BJ (cell line): ENCODE measurements at places on chromosomes 11 and 22.

GRCh38 chr11:72599325-72600117, 74.7 kb downstream of the PDE2A start:
- DNase-seq, result no peak

- no peak for DNase-seq
Measured at GRCh38 chr22:40331706-40332105, 14.6 kb upstream of the ADSL start.

DNA sequence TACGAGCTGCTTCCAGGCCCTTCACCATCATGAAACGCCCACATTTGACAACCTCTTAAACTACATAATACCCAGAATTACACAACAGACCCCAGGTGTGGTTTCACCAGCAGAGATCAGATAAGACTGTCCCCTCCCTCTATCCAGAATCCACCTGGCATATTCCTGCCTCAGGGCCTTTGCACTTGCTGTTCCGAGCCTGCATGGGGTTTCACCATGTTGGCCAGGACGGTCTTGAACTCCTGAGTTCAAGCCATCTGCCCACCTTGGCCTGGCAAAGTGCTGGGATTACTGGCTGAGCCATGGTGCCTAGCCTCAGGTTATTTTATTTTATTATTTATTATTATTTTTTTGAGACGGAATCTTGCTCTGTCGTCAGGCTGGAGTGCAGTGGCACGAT, 73.4 kb downstream of the FBXO7 start:
- DNase-seq, result no peak

- no peak for DNase-seq
Measured at GRCh38 chr11:79419120-79419519, 21.7 kb downstream of the TENM4 start.

DNA sequence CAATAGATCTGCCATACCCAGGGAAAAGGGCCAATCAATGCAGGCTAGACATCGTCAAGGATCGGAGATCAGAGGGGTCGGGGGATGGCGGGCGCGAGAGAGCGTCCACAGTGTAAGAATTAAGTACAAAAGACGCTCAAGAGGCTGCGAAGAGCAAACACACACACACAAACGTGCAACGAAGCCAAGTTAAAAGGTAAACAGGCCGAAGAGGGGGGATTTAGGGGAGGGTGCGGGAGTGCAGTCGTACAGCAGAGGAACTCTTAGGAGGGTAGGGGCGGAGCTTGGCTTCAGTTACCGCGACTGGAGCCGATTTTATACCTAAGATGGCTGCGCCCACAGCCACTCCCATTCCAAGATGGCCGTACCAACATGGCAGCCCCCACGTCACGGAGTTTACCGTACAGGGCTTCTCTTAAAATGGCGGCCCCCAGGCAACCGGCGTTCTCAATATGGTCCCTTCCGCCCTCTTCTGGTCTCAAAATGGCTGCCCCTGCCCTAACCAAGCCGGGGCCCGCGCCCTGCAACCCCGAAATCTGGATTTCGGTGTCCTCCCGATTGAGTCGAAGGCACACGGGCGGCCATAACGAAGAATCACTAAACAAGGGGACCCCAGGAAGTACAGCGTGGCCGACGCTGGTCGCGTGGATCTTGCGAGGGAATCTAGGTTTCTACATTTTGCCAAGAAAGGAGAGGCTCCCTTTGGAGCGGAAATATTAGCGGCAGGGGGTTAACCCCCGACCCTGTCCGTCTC, 1.9 kb downstream of the GNG3 start:
- peak; percentile 84 for DNase-seq

DNA sequence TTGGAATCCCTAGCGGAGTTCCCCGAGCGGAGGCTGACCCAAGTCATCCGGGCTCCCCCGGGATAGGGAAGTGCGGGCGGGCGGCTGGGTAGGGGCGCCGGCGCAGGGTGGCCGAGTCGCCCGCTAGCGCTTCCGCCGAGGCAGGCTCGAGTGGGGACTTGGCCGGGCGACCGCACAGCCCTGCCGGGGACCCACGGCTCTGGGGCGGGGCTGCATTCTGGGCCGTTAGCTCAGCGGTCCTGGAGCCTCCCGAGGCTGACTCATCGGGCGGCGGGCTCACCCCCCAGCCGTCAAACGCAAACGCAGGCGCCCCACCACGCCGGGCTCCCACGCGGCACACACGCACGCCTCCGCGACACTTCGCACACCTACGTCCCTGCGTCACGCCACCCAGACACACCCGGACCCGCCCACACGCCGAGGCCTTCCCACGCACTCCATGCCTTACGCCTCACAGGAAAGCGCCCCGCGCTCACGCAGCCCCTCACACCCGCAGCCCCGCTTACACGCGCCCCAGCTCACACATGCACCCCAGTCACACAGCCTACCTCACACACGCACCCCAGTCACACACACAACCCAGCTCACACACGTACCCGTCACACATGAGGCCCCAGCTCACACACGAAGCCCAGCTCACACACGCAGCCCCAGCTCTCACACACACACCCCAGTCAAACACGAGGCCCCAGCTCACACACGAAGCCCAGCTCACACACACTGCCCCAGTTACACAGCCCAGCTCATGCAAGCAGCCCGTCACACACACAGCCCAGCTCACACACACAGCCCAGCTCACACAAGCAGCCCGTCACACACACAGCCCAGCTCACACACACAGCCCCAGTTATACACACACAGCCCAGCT, 1.2 kb downstream of the PHLDB1 start:
- no peak for DNase-seq

DNA sequence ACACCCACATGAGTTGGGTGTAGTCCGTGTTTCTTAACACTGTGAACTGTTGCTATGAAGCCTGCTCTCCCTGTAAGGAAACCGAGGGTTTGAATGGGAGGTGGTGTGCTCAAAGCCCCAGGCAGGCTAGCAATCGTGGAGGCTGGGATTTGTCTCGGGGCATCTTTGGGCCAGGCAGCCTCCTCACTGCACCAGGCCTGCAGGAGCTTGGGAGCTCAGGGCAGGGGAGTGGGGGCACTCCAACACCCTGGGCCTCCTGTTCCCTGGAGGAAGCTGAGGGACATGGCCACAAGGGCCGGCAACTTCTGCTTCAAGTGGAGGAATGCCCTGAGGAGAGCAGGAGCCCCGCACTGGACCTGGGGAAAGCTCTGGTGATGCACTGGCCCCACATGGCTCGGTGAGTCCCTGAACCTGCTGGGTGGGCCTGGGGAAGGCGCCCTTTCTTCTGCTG, 164.7 kb upstream of the B3GAT1 start:
- DNase-seq, result no peak

DNA sequence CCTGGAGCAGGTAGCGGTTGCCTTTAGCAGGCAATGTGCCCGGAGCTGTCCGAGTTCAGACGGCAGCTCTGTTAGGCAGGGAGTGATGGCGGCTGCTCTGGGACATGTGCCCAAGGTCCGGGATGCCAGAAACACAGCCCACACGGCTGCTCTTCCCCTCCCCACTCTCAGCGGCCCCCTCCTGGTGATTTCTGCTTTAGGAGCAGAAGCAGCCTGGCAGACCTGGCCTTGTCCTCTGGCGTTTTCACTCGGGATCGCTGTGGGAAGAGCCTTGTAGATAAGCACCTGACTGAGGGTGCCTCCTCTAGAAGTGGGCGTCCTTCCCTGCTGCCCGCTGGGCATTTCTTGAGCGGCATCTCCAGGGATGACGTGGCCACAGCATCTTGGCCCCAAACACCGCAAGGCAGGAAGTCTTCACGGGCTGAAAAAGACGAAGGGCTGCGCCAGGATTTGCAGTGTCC, 392.2 kb downstream of the TBC1D22A start:
- no peak for DNase-seq

DNA sequence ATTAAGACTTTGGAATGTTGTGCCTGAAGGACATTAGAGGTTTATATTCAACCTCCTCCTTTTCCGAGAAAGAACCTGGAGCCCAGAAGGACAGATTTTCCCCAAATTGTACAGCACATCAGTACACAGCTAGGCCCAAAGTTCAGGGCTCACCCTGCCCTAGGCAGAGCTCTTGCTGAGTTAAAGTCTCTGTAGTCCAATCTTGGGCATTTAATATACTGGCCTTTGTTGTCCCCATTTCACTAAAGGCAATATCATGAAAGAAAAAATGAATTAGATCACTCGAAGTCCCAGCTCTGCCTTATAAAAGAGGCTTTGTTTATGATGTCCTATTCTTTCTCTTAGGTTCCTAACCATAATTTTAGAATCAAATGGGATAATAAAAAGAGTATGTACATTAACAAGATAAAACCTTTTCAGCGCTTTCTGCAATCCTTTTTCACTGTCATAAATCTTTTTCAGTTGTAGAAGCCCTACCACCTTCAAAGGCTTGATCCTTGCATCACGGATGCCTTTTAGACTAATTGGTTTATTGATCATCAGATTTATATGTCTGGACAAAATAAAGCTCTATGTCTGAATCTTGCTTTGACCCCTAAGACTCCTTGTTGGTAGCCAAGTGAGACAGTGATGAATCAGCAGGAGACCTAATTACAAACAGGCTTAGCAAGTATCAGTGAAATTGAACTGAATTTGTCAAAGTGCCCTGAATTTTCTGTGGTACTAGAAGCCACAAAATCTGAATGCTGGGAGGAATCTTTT, 39.8 kb downstream of the RELT start:
- peak; percentile 47 for DNase-seq

DNA sequence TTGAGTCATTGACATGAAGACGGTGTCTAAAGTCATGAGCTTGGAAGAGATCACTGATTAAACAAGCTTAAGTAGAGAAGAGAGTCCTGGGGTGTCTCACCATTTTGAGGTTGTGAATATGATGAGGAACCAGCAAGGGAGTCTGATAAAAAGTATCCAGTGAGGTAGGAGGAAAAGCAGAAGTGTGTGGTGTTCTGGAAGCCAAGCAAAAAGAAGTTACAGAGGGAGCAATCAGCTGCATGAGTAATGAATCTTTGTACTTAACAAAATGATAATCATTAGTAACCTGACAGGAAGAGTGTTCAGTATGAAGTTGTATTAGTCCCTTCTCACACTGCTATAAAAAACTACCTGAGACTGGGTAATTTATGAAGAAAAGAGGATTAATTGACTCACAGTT, 131.3 kb downstream of the C11orf87 start:
- no peak for DNase-seq

DNA sequence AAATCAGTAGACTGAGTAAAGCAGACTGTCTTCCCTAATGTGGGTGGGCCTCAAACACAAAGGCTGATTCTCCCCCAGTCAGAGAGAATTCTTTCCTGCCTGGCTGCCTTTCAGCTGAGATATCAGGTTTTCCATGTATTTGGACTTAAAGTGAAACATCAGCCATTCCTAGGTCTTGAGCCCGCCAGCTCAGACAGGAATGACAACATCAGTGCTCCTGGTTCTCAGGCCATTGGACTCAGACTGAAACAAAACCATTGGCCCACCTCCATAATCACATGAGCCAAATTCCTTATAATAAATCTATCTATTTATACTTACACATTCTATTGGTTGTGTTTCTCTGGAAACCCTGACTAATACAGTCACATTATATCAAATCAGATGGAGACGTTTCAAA, 56.7 kb upstream of the CLPB start:
- no peak for DNase-seq

DNA sequence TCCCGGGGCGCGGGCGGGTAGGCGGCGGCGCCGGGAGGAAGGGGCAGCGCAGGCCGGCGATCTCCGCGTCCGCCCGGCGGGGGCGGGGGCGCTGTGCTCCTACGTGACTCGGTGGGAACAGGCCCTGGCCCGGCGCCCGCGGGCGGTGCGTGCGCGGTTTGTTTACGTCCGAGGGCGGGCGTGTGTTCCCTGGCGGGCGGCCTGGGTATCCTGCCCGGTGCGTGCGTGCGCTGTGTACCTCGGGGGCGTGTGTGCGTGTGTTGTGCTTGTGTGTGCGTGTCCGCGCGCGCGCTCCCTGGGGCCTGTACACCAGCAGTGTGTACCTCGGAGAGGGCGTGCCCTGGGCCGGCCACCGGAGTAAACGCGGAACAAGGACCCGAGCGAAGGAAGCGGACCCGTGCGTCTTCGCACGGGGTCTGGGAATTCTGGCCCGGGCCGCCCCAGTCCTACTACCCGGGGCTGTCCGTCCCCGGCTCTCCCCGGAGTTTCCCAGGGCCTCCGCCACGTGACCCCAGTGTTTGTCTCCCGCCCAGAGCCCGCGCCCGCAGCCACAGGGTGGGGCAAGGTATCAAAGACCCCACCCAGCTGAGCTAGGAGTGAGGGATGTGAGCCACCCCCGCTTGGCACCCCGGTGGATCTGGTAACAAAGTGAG, 769 bp downstream of the MAFF start:
- no peak for DNase-seq
